ENCODE measurements at places on chromosomes 11 and 22. TPM values are rescaled to one million over a fixed set of nuclear protein-coding genes. Genes with fewer than 3 reads are reported as not detected.

GRCh38 chr22:30575859-30576258, 1.4 kb upstream of the GAL3ST1 start:
- peaks cover 31% of the 10 kb centered on the region for H3K4me1 ChIP-seq
- DNase-seq, result no peak
- no peaks in the 10 kb centered on the region for H3K27me3 ChIP-seq
- peaks cover 4% of the 10 kb centered on the region for H3K36me3 ChIP-seq
- H3K27ac ChIP-seq, result no peak overlapping the region

Gene ROBO3
- 6.2 TPM for total RNA-seq

DNA sequence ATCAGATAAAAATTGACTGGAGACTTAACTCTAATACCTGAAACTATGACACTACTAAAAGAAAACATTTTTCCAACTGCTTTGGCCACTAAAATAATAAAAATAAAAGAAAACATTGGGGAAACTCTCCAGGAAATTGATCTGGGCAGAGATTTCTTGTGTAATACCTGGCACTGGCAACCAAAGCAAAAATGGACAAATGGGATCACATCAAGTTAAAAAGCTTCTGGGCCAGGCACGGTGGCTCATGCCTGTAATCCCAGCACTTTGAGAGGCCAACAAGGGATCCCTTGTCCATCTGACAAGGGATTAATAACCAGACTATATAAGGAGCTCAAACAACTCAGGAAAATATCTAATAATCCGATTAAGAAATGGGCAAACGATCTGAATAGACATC, 64.6 kb upstream of the RAB1B start:
- no peaks in the 10 kb centered on the region for H3K36me3 ChIP-seq
- H3K27ac ChIP-seq, result no peak overlapping the region
- DNase-seq, result no peak

Gene ADORA2A
- 4.0 TPM for total RNA-seq

GRCh38 chr11:12864316-12865156, 144.6 kb upstream of the RASSF10 start:
- DNase-seq, result no peak
- H3K36me3 ChIP-seq, result no peaks in the 10 kb centered on the region
- H3K4me3 ChIP-seq, result no peak overlapping the region
- H3K27me3 ChIP-seq, result no peaks in the 10 kb centered on the region

- H3K27me3 ChIP-seq, result no peaks in the 10 kb centered on the region
- H3K4me1 ChIP-seq, result no peaks in the 10 kb centered on the region
- DNase-seq, result no peak
- no peak overlapping the region for H3K4me3 ChIP-seq
Observed at GRCh38 chr22:26463688-26464087, 19.9 kb downstream of the HPS4 start.
